ENCODE measurements at places on chromosomes 6 and 20.
A peak's percentile ranks its signal among the peaks of the same experiment; 100 is the strongest.

- no peak for DNase-seq
These were observed 3.8 kb downstream of the SLC35B2 start for GRCh38 chr6:44253307-44254101.

DNA sequence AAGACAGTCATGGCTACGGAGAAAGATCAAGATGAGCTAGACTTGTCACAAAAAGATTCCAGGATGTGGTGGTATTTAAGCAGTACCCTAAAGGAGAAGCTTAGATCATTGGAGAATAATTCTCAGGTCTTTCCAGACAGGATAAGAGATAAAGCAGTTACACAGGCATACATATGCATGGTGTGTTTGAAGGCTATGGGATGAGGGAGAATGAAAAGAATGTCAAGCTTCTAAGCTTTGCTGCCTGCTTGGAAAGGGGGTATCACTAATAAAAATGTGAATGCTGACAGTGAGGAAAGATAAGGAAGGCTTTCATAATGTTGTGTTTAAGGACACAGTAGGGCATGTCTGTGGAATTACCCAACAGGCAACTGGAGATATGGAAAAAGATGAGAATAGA is 28.1 kb downstream of the RWDD2A start:
- DNase-seq = no peak

GRCh38 chr6:77880501-77880900 is 227.7 kb downstream of the MEI4 start:
- peak; percentile 49 for DNase-seq

- DNase-seq = no peak
These were observed 46.6 kb upstream of the EMILIN3 start for GRCh38 chr20:41413169-41413568.

DNA sequence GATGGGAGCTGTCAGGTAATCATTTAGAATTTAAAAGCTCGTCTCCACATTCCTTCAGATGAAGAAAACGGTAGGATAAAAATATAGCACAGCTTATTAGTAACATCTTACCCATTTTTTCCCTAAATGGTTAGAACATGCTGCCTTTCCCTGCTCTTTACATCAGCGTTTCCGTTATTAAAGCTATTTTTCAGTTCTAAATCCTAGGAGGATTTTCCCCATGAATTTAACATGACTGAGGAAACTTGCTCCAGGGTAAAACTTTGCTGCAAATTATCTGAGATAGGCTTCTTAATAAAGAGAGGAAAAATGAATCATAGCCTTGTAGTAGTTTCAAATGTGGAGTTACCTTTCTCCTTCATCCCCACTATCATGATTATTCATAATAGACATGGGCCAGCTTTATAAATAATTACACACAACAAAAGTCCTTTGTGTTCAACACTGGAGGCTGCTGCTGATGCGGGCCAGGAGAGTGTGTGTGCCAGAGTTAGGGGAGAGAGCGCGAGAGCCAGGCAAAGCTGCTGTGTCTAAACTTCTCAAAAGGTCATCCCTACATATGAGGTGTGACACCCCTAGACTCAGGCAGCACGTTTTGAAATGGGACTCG is 24.4 kb downstream of the MYLIP start:
- DNase-seq = no peak

- DNase-seq = no peak
These were observed 97.6 kb downstream of the FAM50B start for GRCh38 chr6:3946778-3947177.
